ENCODE measurements at places on chromosomes 2 and 18.

DNA sequence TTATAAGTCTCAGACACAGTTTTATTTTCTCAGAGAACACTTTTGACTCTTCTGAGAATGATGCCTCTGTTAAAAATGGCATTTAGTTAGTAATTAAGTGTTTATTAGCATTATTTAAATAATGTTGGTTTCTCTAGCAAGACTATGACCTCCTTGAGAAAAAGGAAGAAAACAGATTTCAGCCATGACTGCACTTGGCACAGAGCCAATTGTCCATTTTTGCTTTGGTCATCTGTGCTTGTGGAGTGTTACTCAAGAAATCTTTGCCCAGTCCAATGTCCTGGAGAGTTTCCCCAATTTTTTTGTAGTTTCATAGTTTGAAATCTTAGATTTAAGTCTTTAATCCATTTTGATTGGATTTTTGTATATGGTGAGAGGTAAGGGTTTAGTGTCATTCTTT, 1229.4 kb upstream of the FAM98A start:
- no peak for DNase-seq

DNA sequence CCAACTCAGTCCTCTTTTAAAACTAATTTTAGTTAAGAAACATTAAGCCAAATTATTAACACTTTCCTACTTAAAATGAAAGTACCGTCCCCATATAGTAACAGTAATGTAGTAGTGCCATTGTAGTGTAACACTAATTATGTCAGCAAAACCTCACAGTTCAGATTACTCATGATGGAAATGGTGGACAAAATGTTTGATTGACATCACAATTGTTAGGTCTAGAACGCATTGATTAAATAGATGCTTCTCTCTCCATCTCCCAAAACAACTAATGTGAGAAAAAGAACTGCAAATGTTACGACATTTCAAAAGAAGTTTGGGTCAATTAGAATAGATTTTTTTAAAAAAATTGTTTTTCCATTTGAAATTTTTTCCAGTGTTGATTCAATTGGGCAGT, 1.2 kb upstream of the ATF2 start:
- DNase-seq, result no peak

- DNase-seq, result no peak
Measured at GRCh38 chr2:83528767-83529166, 930.3 kb downstream of the SUCLG1 start.

GRCh38 chr2:39483534-39483933, 46.4 kb upstream of the MAP4K3 start:
- DNase-seq, result no peak

- no peak for DNase-seq
Measured at GRCh38 chr2:231057590-231057989, 923 bp downstream of the PSMD1 start.

DNA sequence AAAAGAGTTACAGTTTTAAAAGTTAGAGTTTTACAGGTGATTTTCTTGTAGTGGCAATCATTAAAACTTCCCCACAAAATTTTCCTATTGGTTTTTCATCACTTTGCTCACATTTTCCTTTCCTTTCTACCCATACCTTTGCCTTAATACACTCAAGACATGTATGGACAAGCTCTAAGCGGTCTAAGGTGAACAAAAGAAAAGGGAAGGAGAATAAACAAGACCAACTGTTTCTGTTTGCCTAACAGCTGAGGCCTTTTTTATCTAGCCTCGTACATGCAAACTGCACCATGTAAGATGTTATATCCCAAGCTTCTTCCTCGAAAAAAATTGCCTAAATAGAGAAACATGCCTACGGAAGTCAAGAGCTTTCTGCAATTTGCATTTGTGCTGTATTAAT, 33.9 kb upstream of the TBC1D8 start:
- DNase-seq, result no peak

- no peak for DNase-seq
Measured at GRCh38 chr2:229927817-229928321, 5.6 kb downstream of the FBXO36 start.

- no peak for DNase-seq
Measured at GRCh38 chr2:186445506-186445905, 40.6 kb upstream of the ZC3H15 start.

DNA sequence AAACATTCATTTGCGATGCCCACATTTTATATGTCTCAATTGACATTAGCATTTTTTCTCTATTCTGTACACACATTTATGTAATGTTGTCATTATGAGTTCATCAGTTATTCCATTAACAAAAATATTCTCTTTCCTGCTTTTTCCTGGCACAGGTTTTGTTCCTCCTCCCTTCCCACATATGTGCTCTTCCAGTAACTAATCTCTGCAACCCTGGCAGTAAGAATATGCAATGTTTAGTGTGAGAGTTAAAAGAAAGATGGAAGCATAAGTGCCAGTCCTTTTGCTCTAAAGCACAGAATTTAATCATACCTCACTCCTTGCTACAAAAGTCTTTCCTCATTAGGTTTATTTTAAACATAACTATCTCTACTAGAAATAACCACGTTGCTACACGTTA, 155.8 kb upstream of the ERBB4 start:
- DNase-seq, result no peak

GRCh38 chr2:189870381-189871085, 86.3 kb downstream of the PMS1 start:
- no peak for DNase-seq

GRCh38 chr2:218217360-218218267, 625 bp downstream of the ARPC2 start:
- peak; percentile 46 for DNase-seq

DNA sequence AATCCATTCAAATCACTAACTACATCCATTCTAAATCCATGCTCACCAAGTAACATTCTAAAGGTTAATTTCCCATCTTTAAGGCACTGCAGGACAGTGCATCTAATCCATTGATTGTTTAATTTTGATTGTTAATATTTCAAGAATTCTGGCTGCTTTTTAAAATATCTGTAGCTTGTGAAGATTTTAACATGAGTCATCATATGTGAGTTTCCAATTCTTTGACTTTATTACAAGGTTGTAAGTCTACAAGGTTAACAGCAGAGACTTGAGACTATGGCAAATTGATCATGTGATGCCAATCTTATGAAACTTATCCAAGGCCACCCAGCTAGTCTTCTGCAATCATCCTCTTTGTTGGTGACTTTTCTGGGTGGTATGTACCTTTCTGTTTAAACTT, 349.2 kb upstream of the ZC3H15 start:
- DNase-seq, result no peak

DNA sequence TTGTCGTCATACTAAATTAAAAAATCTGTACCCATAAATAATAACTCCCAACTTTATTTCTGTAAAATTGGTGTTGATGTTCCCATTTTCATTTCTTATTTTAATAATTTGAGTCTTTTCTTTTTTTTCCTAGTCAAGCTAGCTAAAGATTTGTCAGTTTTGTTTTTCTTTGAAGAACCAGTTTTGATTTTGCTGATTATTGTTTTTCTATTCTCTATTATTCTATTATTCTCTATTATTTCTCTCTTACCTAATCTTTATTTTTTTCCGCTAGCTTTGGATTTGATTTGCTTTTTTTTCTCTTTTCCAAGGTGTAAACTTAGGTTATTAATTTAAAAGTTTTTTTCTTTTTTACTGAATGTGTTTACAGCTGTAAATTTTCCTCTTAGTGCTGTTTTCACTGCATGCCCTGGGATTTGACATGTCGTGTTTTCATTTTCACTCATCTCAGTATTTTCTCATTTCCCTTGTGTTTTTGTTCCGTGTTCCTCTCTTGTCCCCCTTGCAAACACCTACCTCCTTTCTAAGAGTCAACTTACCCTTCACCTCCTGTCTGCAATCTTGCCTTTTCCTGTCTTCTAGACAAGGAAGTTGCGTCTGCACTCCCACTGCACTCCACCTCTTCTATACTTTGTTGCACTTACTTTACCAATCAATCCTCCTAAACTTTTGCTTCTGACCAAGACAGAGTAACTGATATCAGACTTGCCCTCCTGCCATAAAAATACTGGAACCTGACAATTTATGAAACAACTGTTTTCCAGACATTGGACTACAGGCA, 18.8 kb downstream of the PSMG2 start:
- no peak for DNase-seq

GRCh38 chr18:62258093-62258492, 67.0 kb upstream of the TNFRSF11A start:
- no peak for DNase-seq

DNA sequence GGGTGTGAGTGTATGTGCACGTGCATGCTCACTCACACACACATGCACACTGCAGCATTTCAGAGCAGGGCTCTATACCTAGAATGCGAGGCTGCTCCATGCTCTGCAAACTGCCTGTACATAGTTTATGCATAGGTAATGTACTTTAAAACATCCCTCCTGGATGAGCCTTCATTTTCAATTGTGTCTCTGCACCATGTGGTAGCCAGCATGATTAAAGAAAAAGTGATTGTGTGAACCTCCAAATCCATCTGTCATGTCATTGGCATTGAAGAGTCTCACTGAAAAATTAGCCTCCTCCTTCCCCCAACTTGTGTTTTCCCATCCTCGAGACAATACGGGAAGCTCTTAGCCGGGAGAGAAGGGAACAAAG, 120.9 kb upstream of the SPATS2L start:
- no peak for DNase-seq

DNA sequence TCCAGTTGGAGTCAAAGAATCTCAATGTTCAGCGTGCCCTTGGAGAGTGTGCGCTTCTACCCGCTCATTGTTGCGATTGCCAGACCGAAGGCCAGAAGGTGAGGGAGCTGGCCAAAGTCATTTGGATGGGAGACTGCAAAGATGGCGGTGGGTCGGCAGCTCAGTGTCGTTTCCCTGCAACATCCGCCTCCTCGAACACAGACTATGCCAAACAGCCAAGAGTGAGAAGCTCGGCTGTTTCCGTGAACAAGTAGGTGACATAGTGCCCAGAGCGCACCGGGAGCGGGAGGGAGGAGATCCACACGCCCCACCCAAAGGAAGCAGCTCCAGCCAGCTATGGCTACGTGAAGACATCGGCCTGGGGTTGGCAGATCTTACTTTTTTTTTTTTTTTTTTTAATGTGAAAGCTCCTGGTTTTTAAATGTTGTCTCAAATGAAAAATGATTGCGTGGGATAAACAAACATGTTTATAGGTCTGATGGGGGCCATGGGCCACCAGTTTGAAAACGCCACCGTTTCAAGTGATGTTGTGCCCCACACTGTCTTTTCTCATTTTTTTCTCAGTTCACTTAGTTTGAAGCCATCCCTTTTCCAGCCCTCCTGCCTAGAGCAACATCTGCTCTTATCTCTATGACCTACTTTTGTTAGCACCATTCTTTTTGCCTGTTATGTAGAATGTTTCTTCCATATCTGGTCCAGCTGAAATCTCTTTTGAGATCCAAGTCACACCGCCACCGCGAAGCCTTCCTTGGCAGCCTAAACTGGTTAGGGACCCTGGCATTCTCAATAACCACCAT, 682.4 kb downstream of the RNF144A start:
- DNase-seq, result no peak

DNA sequence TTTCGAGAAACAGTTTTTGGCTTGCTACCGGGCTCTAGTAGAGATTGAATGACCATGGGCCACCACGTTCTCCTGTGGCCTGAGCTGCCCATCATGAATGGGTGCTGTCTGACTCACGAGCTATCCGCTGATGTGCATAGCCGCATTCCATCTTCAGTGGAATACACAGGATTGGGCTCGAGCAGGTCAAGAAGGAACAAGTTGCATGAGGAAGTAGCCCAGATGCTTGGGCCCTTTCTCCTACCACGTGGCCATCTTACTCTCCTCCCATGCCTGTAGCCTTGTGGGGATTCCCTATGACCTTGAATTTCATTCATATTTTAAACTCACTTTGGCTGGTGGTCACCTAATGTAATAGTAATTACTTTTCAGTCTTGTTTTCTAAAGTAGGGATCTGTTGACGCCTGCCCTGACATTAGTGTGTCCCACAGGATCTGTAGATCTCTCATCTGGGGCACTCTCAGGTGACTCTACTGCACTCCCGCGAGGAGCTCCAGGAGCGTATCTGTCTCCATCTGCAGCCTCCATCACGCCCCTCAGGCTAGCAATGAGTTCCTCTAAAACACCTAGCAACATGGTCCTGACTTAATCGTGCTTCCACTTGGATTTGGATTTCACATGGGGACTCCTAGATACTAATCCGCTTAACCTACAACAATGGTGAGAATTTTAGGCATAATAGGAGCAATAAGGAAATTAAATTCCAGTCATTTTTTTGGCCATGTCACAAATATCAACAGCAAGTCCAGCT, 67.8 kb downstream of the PSMG2 start:
- no peak for DNase-seq

DNA sequence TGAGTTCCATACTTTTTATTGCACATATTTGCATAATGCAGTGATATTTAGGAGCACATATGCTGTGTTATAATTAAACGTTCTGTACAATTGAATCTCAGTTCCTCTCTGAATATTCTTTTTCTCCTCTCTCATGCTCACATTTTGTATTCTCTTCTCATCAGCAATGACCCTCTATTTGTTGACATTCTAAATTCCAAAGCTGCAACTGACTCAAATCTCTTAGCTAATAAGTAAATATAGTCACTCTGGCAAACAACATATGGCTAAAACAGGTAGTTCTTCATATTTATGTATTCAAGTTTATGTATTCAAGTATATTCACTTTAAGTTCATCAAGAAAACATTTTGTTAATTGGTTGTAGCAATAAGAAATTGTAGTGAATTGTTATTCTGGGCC, 907.4 kb upstream of the VRK2 start:
- DNase-seq, result no peak

DNA sequence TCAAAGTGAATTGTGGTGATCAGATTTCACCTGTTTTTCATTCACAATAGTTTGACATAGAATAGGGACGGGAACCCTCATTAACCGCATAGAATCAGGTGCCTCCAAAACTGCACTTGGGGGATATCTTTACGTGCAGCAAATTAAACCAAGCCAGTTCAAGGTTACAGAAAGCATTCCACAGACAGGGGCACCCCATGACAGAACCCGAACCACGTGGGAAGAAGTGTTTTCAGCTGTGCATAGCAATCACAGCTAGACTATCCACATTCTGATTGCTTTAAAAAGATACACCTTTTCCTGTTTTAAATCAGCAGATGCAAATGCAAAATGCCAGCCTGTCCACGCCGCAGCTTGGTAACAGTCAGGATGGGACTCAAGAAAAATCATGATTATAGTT, 205.8 kb downstream of the ANAPC1 start:
- no peak for DNase-seq

GRCh38 chr2:202488671-202489070, 112.5 kb downstream of the BMPR2 start:
- no peak for DNase-seq

- no peak for DNase-seq
Measured at GRCh38 chr18:52130624-52131301, 209.2 kb upstream of the DCC start.

DNA sequence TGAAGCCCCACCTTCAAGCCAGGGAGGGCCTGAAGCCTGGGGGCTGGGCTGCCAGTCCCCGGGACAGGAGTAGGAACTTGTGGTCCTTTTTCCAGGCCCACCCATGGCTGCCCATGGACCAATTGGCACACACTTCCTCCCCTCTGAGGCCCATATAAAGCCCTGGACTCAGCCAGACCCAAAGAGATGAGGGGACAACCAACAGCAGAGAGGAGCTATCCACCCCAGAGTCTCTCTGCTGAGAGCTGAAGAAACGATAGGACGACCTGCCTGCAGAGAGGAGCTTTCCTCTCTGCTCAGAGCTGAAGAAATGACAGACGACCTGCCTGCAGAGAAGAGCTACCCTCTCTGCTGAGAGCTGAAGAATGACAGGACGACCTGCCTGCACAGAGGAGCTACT, 43.8 kb upstream of the PEX13 start:
- no peak for DNase-seq

GRCh38 chr2:222494104-222494739, 69.9 kb downstream of the SGPP2 start:
- DNase-seq, result no peak
